Globus pallidus (tissue), 1 donor: ENCODE measurements at places on chromosomes 5 and 9.

DNA sequence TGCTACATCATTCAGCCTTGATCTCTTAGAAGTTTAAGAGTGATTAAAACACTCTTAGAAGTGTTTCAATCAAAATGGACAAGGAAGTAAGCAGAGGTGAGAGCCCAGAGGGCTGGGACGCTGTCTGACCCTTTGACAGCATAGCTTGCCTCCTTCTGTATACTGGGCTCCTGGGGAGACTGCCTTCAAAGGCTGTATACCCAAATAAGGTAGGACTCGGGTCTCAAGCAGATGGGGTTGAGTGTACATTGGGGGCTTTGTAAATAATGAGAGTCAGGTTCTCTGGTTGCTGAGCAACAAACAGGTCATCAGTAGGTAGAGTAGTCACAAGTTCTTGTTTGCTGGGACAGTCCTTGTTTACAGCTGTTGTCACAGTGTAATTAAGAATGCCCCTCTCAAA is 97.1 kb downstream of the PJA2 start:
- DNase-seq: no peak

DNA sequence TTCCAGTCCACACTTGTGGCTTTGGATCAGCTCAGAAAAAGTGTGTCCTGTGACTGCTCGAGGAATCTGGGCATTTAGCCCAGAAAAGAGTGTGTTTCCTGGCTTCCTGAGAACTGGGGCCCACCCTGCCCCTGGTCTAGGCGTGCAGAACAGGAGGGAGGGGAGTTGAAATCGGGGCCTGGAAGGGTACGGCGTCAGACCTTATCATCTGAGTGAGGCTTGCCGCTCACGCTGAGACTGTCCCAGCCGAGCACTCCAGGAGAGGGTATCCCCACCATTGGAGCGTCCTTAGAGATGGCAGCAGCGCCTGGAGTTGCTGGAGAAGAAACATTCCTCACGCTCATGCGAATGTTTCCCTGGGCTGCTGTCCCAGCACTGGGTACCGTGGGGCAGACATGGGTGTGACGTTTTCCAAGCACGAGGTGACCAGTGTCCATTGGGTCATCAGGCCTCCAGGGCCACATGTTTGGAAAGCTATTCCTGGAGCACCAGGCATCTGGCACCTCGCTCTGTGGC is 22.5 kb downstream of the NEK6 start:
- peak; percentile 56 for DNase-seq

DNA sequence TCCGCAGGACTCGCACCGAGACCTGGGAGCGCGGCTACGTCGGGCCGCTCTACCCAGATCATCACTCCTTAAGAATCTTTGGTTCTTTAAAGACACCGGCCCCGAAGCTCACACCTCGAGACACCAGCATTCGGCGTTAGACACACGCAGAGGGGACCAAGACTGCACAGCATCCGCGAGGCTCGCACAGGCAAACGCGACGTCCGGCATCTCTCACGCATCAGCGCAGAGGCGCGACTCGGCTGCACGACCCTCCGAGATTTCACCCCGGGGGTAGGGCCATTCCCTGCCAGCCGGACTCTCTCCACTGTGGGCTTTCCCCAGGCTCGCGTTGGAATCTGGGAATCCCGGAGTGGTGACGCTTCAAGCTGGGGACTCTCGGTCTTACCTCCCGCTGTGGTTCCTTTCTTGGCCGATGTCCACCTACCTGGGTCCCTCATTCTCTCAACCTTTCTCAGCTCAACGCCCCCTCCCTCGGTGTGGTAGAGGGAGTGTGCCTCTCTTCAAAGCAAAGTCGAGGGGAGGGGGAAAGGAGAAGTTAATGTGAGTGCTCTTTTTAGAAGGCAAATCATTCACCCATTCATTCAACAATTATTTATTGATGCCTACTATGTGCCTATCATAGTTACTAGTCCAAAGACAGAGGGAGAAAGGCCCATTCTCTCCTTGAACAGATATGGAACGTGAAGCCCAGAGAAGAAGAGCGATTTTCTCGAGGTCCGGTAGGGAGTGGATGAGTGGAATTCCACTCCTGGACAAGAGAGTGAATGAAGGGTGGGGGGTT is 1.3 kb upstream of the HAND1 start:
- DNase-seq: no peak

GRCh38 chr5:136749016-136749415 is 383.7 kb upstream of the TRPC7 start:
- DNase-seq: no peak

GRCh38 chr5:89110916-89111646 is 228.1 kb upstream of the MEF2C start:
- no peak for DNase-seq

DNA sequence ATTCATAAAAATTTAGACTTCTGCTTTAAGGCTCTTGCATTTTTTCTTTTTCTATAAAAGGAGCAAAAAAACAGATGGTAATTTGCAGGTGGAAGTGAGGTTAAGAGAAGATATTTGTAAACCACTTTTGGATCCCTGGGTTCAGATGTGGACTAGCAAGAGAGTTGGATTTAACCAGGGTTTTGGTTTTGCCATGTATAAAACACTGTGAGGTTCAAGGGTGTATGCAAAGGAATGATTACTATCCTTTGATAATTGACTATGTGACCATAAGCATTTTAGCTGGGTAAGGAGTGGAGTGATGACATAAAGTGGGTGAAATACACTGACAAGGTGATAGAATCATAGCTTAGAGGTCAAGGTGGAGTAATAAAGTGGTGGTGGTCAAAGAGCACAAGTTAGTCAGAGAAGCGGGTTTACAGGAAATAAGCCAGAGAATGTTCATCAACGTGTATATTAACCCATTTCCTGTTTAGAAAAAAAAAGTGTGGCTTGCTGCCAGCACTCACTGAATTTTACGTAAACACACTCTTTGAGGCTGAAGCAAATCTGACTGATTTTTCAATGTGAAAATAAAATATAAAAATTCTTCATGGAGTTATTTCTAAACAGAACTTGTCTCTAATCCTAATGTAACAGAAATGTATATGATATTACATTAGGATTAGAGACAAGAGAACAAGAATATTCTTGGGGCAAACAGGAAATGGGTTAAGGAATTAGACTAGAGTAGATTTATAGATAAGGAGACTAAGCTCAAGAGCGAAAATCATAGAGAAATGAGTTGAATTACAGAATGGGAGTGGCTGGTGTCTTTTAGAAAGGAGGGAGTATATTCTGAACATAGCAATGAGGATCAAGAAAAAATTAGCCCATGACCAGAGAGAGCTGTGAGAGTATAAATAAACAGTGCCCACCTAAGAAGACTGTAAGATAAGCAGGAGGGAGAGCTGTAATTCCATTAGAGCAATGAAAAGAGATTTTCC is 74.5 kb downstream of the CDKN2A start:
- no peak for DNase-seq

GRCh38 chr9:137987244-137988030 is 109.9 kb downstream of the CACNA1B start:
- no peak for DNase-seq

DNA sequence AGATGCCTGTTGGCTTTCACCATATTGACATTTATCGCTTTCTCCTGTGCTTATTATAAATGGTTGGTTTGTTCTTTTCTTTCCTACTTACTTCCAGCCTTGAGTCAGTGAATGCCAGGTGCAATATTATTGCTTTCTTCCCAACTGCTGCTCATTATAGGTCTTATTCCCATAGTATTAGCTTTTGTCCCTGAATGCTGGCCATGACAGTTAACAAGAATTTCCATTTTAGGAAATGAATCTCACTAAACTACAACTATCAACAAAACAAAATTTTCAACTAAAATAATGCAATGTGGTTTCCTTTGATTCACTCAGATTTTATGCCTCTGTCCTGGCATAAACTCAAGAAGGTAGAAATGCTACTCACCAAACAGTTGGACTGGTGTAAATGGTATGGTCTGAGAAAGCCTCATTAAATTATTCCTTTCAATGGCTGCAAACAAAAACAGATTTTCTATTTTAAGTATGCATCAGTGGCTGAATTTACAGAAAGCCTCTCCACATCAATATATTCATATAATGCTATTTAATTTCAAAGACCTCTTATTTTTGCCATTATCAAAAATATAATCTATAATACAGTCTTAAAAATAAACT is 145.4 kb downstream of the TRPM6 start:
- no peak for DNase-seq

DNA sequence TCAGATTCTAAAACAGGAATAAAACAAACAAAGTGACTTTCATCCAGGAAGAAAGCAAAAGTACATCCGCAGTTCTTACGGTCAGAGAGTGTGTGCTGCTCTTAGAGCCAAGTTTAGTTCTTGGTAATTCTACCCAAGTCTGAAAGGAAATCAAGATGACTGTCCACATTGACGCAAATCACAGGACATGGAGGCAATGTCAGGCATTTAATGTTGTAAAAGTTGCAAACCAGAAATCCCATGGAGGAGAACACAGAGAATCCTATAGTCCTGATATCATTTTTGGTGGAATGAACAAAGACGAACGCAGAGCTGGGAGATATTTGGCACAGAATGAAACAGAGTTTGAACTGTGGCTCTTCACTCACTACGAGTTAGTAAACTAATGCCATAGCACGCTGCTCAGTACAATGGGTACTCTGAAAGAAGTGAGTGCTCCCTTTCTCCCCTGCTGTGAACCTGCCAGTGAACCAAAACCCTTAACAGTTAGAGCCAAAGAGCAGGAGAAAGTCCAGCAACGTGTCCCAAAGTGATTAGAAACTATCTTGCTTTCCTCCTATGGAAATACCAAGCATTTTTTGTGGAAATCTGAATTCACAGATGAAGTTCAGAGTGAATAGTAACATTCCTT is 74.3 kb downstream of the MUSK start:
- DNase-seq: peak; percentile 55

GRCh38 chr9:113602126-113603047 is 138.9 kb downstream of the RGS3 start:
- DNase-seq: no peak

DNA sequence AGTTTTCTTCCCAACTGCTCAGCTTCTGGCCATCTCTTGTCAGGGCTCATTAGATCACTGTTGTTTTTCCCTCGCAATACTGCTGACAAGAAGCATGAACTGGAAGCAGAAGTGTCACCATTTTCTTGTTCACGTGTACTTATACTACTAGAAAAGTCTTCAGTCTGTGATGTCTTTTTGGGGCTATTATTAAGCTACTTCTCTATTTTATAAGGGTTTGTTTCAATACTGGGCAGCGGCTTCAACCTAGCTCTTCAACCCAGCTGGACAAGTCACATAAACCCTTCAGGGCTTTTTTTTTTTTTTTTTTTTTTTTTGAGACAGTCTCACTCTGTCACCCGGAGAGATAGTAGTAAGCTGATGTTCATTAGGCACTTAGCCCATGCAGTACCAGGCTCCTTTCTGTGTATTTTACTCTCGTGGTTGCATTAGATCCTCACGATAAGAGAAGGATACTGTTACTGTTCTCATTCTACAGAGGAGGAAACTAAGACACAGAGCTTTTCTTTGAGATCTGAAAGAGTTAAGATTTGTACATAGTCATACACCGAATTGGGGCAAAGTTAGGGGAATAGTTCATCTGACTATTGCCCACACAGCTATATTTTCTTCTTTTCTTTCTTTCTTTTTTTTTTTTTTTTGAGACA is 20.5 kb downstream of the RAPGEF1 start:
- peak; percentile 49 for DNase-seq

- no peak for DNase-seq
Observed at GRCh38 chr5:8188874-8189565, 320.1 kb downstream of the MTRR start.

DNA sequence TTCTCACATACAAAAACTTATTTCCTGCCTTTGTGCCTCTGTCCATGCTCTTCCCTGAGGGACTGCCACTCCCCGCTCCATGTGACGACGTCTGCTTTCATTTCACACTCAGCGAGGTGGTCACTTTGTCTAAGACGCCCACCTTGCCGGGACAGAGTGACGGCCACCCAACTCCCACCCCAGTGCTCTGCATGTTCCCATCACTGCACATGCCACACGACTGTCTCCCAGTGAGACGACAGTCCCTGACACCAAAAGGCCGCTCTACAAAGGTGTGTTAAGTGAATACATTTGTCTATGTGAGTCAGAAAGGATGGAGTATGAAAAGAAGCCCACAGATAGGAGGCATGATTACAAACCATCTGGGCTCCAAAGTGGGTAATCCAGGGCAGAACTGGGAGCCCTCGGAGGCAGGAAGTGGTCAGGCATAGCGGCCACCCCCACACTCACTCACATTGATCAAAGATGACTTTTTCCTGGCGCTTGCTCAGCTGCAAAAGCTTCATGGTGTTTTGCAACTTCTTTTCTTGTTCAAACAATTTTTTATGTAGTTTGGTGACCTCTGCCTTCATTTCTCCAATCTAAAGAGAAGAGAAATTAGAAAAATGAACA is 185.8 kb downstream of the CDK5RAP2 start:
- DNase-seq: no peak

DNA sequence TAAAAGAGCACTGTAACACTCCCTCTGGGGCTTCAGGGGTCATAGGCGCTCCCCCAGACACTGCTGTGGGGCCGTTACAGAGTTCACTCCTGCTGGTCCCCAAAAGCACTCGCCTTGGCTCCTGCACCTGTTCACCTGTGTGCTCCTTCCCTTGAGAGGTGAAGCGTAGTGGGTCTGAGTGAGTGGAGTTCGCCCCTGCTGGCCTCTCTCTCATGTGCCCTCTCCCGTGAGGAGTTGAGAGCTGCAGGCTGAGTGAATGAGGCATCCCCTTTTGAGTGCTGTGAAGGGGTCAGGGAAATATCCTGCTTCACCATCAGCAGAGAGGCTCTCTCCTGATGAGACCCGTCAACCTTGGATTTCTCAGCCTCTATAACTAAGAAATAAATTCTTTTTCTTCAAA is 134.6 kb upstream of the TUT7 start:
- DNase-seq: no peak

DNA sequence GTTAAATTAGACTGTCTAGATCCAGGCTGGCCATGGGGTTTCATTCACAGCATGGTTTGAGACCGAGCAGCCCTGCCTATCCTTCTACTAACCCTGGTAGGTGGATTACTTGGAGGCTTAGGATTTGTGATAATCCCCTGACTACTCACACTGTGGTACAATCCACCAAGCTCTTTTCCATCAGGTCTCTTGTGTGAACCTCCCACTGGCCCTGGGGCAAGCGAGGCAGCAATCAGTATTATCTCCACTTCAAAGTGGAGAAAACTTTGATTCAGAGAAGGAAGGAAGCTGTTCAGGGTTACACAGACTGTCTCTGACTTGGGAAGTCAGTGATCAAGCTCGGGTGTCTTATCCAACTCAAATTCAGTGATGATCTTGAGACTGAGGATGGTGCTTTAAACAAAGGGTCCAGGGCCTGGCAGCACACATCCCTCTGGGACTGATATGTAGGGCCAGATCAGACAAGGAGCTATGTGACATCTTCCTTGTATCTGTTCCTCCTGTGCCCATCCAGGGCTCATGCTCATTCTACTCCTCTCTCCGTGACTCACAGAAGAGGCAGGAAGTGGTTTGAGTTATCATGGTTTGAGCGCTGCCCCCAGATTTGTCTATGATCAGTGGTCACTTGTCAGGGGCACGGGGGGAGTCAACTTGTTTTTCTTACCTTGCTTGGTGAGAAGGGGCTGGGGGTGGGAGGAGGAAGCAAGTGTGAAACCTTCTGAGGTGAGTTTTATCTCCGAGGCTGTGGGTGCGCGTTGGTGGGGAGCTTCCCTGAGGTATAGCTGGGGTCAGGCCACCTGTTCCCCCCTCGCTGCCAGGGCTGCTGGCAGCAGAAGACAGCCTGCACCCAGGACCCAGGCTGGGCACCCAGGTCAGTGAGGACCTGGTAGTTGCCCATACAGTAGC is 48.6 kb downstream of the RGS3 start:
- DNase-seq: no peak

- DNase-seq: no peak
Observed at GRCh38 chr5:36648426-36648825, 42.0 kb downstream of the SLC1A3 start.

- DNase-seq: no peak
Observed at GRCh38 chr5:10556893-10557746, 6.8 kb upstream of the ANKRD33B start.
